ENCODE measurements at places on chromosomes 1 and 21.

DNA sequence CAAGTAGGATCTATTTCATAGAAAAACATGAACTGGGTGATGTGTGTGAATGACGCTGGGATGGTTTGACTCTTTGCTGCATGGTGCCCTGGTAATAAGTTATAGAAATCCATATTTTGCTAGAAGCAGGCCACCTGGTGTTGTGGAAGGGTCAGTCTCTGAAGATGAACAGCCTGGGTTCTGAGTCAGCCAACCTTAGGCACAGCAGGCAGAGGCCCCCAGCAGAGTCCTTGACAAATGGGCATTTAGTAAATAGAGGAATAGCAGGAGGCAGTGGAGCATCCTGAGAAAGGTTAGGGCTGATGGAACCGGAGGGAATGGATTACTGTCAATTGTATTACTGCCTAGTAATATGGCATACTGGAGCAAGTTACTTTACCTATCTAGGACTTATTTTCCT is 20.9 kb downstream of the FGGY start:
- no peak for DNase-seq

GRCh38 chr1:7002728-7003127 is 217.5 kb downstream of the CAMTA1 start:
- DNase-seq = no peak

DNA sequence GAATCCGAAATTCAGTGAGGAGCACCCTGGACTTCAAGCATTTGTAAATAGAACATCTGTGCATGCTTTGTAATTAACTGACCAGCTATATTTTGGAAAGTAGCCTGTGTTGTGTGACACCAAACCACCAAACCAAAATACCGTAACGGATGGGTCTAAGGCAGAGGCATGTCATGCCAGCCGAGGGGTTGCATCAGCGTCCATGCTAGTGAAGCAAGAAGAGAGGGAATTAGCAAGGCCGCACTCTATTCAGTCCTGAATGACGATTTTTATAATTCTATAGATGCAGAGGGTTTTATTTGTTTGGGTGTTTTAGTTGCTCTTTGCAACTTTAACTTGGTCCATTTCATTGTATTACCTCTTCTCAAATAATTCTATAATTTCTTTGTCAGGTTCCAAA is 116.8 kb upstream of the SMYD2 start:
- DNase-seq = no peak

- DNase-seq = no peak
Observed at GRCh38 chr1:169347688-169348382, 19.8 kb downstream of the NME7 start.

- DNase-seq = no peak
Observed at GRCh38 chr1:227947386-227947675, 401 bp downstream of the WNT9A start.

DNA sequence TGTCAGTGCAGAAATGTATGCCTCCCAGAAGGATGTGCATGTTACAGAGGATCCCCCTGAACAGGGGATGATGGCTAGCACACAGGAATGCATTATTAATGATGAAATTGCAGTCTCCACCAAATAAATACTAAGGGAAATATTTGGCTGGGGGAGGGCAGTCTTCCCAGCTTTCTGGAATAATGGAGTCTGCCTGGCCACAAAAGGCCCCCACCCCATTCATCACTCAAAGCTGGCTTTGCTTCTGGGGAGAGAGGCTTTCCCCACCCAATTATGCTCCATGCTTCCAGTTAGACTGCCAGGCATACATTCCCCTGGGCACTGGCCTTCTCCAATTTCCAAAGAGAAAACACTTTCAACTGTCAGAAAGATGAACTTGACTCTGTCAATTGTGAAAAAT is 302.7 kb downstream of the SIPA1L2 start:
- no peak for DNase-seq

GRCh38 chr1:86100401-86100800 is 56.2 kb downstream of the COL24A1 start:
- DNase-seq = no peak

DNA sequence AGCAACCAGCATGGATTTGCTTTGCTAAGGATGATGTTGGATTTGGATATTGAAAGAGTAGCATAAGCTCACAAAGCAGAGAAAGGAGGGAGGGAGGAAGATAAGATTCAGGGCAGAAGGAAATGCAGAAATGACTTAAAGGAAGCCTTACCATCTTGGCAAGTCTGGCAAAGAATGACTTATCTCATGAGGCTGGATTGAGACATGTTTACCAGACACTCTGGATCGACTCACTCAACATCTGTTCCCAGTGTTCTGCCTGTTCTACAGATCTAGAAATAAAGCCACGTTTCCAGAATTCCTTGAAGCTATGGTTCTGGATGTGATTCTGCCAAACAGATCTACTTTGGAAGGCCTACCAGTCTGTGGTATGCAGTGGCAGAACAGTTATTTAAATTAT is 38.8 kb upstream of the CTBS start:
- DNase-seq = no peak

DNA sequence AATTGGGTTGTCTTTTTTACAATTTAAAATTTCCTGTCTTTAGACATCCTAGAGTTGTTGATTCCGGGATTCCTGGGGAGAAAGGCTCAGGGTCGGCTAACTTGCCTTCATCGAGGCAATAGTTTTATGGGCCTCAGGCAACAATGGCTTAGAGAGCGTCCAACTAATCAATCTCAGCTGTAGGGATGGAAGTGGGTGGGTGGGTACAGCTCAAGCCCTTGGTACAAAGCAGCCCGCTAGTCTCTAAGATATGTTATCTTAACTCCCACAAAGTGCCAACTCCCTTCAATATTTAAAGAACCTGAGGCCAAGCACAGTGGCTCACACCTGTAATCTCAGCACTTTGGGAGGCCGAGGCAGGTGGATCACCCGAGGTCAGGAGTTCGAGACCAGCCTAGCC is 6.9 kb upstream of the FMN2 start:
- no peak for DNase-seq

GRCh38 chr1:26820784-26821269 is 5.7 kb upstream of the ZDHHC18 start:
- DNase-seq = peak; percentile 69

- DNase-seq = no peak
Observed at GRCh38 chr1:63668298-63668697, 75.1 kb downstream of the PGM1 start.

DNA sequence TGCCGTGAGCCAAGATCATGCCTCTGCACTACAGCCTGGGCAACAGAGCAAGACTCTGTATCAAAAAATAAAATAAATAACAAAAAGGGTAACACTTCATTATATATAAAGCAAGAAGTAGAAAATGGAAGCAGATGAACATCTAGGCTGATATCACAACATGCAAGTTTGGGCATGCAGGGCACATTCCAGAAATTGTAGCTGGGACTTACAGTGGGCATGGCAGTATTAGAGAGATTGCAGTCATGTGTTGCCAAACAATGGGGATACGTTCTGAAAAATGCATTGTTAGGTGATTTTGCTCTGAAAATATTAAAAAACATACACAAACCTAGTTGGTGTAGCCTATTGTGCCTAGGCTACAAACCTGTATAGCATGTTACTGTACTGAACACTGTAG is 441.0 kb upstream of the PRMT6 start:
- no peak for DNase-seq

DNA sequence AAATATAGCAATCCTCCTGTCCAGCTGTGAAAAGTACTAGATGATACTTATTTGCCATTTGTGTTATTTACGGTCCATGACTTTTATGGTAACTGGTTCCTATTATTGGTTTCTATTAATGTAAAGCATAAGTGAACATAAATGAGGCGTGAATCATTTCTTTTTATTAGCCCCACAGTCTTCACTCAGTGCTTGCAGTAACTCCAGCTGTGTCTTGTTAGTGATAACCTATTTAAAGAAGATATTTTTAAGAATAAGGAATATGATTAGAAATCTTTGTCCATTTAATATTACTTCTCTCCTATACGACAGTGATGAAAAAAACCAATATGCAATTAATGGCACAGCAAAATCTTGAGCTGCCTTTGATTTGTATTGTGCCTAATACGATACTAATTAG is 149.9 kb downstream of the SPATA17 start:
- DNase-seq = no peak

GRCh38 chr1:49013079-49013478 is 236.4 kb upstream of the BEND5 start:
- no peak for DNase-seq

GRCh38 chr1:6420454-6421042 is 829 bp upstream of the HES2 start:
- DNase-seq = no peak

DNA sequence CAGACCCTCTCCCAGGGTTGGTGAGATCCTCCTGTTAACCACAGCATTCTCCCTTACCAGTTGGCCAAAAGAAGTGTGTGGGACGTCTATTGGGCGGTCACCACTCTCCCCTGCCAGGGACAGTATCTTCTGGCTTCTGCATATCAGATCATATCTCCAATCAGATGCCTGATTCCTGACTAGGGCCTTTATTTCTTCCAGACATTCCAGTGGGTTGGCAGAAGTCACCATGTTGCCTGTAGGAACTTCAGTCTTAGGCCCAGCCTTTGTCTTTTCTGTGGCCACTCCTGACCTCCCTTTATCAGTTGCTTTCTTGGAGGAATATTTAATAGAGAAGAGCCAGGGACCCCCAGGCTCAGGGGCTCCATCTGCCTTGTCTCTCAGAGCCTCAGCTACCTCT is 130.4 kb upstream of the F3 start:
- DNase-seq = no peak

DNA sequence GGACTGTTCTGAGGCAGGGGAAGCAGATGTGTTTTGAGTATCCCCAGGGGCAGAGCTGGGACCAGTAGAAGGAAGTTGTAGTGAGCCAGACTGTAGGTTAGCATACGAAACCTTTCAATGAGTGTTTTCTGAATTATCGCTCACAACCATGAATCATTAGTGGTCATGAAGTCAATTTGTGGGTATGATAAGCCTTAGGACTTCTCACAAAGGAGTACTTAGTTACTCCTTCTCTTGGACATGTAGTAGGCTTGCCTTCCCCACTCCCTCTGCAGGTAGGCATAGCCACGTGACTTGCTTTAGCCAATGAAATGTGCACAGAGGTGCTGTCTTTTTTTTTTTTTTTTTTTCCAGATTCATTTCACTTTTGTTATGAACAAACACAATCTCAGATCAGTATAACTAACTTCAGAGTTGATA is 23.9 kb upstream of the FAAH start:
- DNase-seq = no peak

DNA sequence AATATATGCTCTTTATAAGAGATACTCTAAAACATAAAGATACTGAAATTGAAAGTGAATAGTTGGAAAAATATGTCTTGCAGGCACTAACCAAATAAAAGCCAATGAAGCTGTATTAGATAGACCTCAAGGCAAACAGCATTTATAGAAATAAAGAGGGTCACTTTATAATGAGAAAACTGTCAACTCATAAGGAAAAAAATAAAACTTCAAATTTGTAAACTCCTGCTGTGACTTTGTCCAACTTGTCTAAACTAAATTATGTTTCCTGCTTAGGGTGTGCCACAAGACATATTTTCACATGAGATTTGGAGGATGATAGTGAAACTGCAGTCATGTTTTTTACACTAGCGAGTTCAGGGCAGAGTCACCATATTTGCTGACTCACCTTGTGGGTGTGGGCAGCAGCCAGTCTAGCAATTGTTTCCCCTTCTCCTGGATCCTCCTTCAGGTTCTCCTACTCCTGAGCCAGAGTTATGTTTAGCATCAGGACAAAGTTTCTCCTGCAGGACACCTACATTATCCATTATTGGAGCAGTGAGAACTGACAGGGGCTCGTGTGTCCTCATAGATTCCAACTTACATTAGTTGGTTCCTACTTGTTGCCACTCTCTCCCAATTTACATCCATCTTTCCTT is 43.8 kb downstream of the CD53 start:
- DNase-seq = peak; percentile 69

DNA sequence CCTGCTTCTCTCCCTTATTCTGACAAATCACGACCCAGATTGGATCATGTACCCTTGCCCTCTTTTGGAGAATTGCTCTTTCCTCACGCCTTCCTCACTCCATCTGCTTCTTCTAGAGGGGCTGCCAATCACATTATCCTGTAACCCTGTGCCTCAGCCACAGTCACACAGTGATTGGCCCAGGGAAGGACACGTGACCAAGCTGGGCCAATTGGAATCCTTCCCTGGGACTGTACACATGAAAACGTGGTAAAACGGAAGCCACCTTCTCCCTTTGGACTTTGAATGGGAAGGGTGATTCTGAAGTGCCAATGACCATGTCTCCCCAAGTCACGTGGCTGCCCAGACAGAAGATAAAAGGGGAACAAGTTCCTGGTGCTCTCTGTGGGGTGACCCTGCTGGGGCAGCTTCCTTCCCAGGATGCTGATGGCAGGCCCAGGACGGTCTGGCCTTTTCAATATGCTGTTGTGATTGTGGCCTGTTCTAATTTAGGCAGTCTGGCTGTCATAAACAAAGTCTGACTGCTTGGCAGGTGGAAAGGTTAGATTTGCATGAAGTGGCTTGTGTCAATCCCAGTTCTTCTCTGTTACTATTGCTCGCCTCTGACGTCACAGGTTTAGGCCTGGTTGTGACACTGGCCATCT is 92.9 kb downstream of the UBIAD1 start:
- no peak for DNase-seq

- no peak for DNase-seq
Observed at GRCh38 chr21:38822778-38823238, 17.1 kb downstream of the ETS2 start.

DNA sequence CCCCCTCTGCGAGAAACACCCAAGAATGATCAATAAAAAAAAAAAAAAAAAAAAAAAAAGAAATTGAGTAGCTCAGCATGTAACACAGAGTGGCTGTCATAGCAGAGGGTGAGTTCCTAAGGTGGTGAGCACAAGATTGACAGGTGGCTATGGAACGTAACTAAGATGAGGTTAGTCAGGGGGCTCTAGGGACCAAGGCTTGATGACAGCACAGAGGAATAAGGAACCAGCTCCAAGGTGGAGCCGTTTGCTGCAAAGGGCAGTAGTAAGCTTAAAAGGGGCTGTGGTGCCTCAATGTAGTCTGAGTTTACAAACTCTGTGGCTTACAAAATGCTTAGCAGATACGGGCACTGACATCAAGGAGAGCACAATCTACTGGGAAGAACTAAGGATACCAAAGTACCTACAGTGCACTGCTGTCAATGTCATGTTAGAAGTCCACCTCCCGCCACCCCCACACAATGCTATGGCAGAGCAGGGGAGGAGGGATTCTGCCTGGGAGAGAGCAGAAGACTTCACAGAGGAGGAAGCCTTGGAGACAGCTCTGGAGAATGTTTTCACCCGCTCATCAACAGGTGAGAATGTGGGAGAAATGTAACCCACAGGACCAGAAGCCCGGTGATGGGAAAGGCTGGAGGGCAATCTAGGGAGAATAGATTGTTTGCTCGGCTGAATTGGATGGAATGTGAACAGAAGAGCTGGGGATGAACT is 13.1 kb downstream of the IQGAP3 start:
- DNase-seq = no peak

DNA sequence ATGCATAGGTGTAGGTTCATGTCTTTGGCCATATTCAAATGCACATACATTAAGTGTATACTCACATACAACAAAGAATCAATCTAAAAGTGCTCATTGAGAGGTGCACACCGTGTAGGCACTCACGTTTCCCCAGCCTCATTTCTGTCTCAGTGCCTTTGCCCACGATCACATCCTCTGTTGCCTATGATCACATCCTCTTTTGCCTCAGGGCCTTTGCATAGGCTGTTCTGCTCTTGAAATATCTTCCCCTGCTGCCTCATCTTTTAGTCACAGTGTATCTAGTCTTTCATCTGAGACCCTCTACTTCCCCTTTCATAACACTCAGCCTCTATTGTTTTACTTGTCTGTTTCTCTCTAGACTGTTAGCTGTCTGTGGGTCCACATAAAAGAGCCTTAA is 69.3 kb downstream of the FOXD2 start:
- no peak for DNase-seq
